ENCODE measurements at places on chromosomes 3 and 15.
A peak's percentile ranks its signal among the peaks of the same experiment; 100 is the strongest.

DNA sequence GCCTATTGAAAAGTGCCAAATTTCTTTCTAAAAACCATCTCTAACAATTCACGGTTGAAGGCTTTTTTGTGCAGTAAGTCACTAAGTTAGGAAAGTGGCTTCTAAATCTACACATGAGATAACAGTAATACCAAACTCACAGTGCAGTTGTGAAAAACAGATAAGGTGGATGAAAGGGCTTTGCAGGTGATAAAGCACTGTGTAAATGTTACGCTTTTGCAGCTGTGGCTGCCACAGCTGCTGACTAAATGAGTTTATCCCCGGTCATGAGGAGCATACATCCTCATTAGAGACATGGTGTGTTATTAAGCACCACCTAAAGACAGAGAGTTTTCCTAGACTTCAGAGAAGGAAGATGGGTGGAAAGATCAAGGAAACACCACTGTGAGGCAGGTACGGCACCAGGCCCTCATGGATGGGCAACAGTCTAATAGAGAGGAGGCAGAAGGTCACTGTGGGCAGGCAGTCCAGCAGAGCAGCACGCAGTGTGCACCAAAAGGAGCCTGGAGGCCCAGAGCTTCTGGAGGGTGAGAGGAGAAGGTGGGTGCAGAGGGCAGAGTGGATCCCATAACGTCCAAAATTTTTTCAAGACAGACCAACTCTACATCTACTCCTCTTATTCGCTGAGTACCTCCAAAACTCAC is 68.5 kb downstream of the FMN1 start:
- no peak for DNase-seq

DNA sequence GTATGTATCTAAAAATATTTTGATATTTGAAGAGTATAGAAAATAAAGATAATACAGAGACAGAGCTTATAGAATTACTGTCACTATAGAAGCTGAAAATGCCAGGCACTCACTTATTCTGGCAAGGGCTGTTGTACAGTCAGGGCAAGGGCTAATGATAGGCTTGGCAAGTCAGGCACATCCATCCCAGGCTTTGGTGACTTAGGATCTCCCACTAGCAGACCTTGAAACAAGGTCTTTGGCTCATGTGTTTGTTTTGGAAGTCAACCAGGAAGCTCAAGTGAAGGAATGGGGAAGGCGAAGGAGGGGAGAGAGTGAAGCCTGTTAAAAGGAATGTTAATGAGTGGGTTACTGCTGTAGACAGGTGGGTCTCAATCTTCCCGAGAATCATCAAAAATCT is 199.1 kb upstream of the SUCLG2 start:
- no peak for DNase-seq

- DNase-seq = no peak
Observed at GRCh38 chr15:78540871-78541743, 863 bp downstream of the PSMA4 start.

GRCh38 chr3:66400411-66401156 is 100.2 kb downstream of the LRIG1 start:
- peak; percentile 65 for DNase-seq

GRCh38 chr15:51493892-51494291 is 128.7 kb downstream of the DMXL2 start:
- DNase-seq = no peak
